Mammary epithelial cell (primary cell): ENCODE measurements at places on chromosomes 7 and 10. TPM values are rescaled to one million over a fixed set of nuclear protein-coding genes. Genes with fewer than 3 reads are reported as not detected.

DNA sequence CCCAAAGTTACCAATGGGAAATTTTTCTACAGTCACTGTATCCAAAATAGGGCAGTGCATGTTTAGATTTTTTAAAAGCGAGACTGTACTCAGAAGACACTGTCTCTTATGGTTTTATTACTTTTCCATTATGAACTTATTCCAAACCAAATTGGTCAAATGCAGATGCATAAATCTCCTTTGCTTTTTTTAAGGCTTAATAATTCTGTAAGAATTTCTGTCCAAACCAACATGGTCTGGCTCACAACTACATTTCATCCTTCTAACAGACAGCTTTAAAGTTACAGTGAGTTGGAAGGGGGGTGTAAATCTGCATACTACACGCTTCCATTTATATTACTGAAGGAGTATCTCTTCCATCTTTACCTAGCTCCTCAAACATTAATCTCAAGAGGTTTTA is 199.2 kb downstream of the SLC25A13 start:
- DNase-seq = no peak

GRCh38 chr7:27941522-27941921 is 201.6 kb downstream of the TAX1BP1 start:
- no peak for DNase-seq

Gene KIF11
- polyA plus RNA-seq = 9.4 TPM

- DNase-seq = no peak
These were observed 142.7 kb downstream of the ADARB2 start for GRCh38 chr10:1594372-1595241.

- no peak for DNase-seq
These were observed 6.4 kb downstream of the ANTXRL start for GRCh38 chr10:46293228-46293627.

DNA sequence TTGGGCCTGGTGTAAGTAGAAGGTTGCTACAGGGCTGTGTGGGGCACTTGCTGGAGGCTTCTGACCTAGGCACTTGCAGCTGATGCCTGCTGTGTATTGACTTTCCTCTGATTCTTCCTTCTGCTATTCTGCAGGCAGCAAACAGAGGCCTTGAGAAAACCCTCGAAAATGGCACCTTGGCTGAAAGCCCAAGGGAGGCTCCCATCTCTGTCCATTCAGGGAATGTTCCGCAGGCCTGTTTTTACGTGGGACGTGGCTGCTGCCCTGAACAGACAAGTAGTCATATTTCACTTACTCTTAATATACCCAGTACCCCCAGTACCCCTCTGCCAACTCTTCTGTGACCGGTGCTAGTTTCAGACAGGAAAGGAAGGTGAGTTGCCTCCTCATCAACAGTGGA is 664.7 kb downstream of the INHBA start:
- DNase-seq = no peak

- DNase-seq = no peak
These were observed 306.0 kb upstream of the LRGUK start for GRCh38 chr7:133821171-133821570.

- peak; percentile 73 for DNase-seq
These were observed 164.7 kb downstream of the SEMA3E start for GRCh38 chr7:83484266-83484665.

Gene LLCFC1
- not detected for polyA plus RNA-seq

GRCh38 chr7:102215256-102215655 is 71.4 kb upstream of the SH2B2 start:
- no peak for DNase-seq

DNA sequence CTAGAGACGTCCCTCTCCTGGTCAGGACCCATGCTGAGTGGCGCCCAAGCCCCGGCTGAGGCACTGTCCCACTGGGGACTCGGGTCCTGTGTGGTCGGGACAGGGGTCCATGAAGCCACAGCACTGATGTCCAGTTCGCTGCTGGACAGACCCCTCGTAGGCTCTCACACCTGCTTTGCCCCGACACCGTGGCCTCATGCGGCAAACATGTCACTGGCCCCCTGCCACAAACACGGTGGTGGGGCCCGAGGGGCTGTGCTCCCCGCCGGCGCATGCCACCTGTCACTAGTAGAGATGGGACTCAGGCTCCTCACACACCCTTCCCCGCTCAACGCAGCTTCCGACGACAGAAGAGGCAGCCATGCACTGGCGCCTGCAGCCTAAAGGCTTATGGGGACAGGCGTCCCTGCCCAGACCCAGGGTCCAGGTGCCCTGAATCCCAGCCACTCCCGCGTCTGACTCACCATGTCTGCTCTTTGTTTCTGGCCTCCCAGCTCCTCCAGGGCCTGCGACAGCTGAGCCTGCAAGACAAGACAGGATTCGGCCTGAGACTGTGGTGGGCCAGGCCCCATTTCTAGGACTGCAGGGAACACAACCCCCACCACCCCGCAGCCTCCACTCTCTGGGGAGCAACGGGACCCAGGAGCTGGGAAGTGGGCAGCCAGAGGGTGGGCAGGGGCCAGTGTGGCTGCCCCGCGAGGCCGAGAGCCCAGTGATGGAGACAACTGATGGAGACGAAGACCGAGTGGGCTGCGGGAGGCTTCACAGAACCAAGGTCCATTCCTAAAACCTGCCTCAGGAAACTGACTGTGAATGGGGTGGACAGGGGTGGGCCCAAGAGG is 230.9 kb downstream of the MAD1L1 start:
- DNase-seq = peak; percentile 9

DNA sequence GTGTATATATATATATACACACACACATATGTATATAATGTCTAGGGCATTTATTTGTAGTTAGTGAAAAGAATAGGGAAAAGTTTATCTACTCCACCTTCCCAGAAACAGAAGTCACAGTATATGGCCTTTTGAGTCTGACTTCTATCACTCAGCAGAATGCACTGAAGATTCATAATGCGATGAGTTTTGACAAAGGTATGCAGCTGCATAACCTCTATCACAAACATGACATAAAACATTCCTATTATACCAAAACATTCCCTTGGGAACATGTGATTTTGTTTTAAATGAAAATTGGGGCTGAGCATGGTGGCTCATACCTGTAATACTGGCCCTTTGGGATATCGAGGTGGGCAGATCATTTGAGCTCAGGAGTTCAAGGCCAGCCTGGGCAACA is 137.3 kb upstream of the EEPD1 start:
- peak; percentile 18 for DNase-seq

DNA sequence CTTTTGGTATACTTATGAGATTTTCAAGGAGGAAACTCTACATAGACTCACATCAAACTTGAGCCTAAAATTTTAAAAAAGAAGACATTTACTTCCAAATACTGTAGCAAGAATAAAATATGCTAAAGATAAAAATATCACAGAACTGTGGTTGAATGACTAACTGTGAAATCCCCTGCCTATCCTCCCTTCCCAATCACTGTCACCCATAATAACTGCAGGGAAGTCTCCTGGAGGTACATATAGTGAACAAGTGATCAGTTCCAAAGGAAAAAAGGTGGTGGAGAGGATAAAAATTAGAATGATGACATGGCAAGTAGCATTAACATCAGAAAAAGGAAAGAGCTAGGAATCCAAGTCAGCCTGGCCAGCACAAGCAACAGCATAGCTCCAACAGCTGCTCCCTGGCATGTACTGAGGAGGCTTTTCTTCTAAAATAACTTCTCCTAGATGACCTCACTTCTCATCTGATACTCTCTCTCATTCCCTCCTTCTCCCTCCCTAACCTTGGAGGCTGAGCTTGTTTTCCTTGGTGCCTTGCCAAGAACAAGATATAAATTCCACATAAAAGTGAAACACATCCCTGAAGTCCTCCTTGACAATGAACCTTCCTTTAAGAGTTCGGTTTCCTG is 124.0 kb downstream of the IQUB start:
- DNase-seq = peak; percentile 77

DNA sequence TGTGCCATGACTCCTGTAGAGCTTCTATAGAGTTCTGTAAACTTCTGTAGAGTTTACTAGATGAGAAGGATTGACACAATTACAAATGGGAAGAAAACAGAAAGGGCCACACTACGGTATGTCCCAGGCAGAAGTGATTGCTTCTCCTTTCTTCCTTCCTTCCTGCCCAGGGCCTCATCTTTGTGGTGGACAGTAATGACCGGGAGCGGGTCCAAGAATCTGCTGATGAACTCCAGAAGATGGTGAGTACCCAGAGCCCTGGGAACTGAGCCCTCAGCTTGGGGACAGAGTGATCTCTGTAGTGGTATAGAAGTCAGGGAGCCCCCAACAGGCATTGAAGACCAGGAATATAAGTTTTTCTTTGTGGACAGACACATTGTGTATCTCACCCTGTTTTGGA is 1.7 kb downstream of the ARF5 start:
- no peak for DNase-seq

Gene DYNC1I1
- polyA plus RNA-seq = 0.45 TPM

DNA sequence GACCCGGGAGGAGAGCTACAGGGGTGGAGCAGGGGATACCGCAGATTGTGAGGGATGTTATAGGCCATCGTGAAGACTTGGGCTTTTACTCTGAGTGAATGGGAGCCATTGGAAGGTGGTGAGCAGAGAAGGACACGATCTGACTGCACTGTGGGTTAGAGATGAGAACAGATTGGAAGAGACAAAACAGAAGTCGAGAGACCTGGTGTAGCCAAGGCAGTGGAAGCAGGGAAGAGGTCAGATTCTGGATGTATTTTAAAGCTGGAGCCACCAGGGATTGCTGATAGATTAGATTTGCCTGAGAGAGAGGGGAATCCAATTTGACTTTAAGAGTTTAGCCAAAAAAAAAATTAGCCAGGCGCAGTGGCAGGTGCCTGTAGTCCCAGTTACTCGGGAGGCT is 21.6 kb upstream of the EEPD1 start:
- no peak for DNase-seq
